ENCODE measurements at places on chromosomes 5 and 9.

GRCh38 chr5:52817818-52818217 lies 30.1 kb downstream of the ITGA1 start:
- no peak for DNase-seq

DNA sequence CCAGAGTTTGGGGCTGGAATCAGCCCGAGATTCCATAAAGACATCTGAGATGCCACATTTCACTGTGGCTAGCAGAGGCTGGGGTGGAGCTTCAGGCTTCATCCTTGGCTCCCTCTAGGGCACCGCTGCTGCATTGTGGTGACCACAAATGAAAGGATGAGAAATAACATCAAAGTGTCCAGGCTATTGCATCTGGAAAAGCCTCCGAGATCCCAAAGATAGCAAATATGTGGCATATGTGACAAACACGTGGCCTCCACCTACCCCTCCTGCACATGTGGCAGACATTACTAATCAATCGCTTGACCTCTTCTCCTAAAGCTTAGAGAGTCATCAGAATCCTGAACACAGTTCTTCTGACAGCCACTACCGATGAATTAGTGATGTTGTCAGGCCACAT lies 4.5 kb downstream of the SPARC start:
- DNase-seq = no peak

GRCh38 chr9:127684576-127684975 lies 22.2 kb upstream of the CFAP157 start:
- no peak for DNase-seq

- DNase-seq = no peak
These were observed 205.2 kb downstream of the FSTL4 start for GRCh38 chr5:133406977-133407632.

- no peak for DNase-seq
These were observed 10.3 kb downstream of the LYSMD3 start for GRCh38 chr5:90519081-90519480.

DNA sequence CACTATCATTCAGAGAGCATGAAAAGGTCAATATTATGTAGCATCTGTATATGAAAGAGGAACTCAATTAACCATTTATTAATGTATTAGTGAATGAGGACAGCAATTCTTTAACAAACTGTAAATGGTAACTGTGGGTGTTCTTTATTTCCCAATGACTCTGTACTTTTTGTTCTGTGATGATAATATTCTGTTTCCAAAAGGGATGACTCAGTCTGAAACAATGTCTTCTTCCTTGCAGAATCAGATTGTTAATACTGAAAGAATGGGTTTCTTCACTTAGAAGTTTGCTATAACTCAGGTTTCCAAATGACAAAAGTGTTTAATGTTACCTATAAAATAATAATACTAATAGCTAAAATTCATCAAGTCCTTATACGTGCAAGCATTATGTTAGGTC lies 1518.7 kb upstream of the WWC1 start:
- no peak for DNase-seq

GRCh38 chr5:115809946-115810345 lies 6.5 kb downstream of the CDO1 start:
- no peak for DNase-seq

DNA sequence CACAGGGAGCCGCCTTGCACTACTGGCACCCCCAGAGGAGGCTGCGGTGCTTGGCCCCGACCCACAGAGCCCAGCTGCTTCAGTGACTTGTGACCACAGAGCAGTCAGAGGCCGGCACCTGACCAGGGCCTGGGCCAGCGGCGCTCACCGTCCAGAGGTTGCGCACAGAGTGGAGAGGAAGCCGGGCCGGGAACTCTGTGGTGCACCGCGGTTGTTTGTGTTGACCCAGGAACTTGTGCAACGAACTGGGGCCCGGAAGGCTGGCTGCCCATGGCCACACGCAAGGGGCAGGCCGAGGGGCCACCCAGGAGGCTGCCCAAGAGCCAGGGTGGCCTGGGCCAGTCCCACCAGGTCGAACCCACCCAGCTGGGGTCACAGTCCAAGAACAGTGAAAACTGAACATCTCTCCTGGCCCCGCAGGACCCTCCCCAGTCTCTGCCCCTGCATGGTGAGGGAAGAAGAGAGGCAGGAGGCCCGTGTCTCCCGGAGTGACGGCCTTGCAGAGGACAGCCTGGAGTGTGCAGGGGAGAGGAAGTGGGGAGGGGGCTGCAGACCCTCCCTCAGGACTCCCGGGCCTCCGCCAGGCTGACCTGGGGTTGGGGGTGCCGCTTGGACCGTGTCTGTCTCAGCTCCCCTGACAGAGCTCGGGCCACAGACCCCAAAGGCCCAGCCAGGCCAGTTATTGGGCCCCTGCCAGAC lies 42.8 kb upstream of the EGFL7 start:
- peak; percentile 79 for DNase-seq

GRCh38 chr5:54869691-54870090 lies 115.7 kb downstream of the ESM1 start:
- DNase-seq = no peak

DNA sequence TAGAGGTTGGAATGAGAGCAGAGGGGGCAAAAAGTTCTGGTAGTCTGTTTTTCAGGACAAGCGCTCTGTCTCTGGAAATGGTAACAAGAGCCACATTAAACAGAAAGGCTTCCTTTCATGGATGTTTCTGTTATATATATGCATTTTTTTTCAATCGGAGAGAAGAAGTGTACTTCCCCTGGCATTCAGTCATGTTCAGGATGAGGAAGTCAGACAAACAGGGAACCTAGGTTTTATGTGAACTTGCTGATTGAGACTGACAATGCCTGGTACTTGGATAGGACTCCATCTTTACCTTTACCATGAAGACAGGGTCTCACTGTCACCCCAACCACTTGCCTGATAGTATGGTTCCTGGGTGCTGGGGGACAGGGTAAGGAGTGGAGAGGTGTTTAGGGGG lies 30.1 kb upstream of the ZBED3 start:
- DNase-seq = no peak

DNA sequence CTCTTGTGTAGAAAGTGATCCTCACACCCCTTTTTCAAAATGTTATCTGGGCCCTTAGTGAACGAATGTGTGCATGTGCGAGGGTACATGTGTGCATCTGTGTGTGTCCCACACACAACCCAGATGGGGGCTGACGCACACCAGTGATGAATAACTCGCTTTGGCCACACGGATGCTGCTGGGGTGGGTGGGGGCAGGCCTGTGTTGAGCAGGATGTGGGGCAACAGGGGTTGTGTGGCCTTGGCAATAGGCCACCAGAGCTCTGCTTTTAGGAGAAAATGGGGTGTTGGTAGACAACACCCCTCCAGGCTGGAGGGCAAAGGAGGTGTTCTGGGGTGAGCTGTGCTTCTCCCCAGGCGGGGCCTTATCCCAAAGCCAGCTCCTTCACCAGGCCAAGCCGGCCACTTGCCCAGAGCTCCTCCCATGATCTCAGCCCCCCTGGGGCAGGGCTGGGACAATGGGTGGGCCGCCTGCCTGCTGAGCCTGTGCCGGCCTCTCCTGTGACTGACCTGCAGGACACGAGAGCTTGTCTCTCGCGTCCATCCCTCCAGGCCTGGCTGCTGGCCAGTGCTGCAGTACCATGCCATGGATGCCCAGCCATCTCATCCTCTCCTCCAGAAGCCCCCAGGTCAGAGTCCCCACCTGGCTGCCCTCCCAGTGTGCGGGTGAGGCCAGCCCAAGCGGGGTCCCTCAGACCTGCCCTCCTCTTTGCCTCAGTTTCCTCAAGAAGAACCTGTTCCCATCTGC lies 1.7 kb downstream of the DBN1 start:
- DNase-seq = no peak

GRCh38 chr9:107131108-107131799 lies 151.8 kb upstream of the RAD23B start:
- DNase-seq = no peak

- DNase-seq = no peak
These were observed 1.4 kb upstream of the ANKRD33B start for GRCh38 chr5:10562201-10563109.

DNA sequence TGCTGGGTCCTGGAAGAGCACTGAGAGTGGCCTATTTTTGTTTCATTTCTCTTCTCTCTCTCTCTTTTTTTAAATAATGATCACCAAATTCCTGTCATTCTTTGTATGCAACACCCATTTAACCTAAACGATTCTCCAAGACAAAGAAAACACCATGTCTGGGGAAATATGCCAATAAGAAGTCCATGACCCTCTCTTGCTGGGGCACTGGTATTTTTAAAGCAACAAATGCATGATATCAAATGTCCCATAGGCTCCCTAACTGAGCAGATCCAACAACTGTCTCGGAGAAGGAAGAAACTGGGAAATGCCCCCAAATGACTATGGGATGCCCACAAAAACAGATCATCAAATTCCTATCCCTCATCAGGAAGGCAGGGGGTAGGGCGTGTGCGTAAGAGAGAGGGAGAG lies 567.4 kb downstream of the CCDC171 start:
- no peak for DNase-seq

GRCh38 chr9:104826079-104826775 lies 62.3 kb downstream of the NIPSNAP3B start:
- DNase-seq = no peak

GRCh38 chr9:8750639-8751051 lies 951.1 kb upstream of the DMAC1 start:
- DNase-seq = no peak

- DNase-seq = no peak
These were observed 94.3 kb upstream of the EMB start for GRCh38 chr5:50535393-50535792.

GRCh38 chr5:318341-318897 lies 3.1 kb upstream of the AHRR start:
- DNase-seq = no peak

GRCh38 chr5:172102913-172103626 lies 85.0 kb downstream of the STK10 start:
- no peak for DNase-seq

DNA sequence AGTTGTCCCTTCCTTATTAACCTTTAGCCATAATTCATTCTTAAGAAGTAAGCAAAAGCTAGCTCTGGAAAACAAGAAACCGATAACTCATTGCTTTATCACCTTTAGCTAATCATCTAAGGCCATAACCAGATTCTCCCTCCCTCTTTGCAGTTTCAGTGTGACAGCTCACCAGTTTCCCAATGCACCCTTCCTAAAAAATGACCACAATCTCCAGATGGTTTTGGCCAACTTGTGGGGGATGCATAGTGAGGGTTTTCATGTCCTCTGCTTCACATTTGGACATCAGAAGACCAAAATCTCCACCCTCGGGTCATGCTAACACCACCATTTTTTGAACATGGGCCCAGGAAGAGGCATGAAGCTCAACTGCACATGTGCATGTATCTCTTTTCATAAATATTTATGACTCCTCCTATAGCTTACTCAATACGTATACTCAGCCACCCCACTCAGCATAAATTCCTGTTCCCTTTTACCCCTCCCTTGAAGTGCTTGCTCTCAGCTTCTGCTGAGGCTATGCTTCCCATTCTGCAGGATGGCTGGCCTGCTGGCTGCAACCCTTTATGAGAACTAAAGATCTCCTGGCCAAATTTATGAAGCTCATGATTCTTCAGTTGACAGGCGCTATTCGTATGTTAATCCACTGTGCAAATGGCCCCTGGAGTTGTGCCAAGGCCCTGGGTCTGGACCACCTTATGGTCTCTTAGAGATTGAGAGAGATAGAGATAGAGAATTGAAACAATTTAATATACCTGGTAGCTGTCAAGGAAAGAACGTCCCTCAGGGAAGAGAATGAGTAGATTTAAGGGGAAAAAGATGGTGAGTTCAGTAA lies 14.8 kb downstream of the PPP3R2 start:
- no peak for DNase-seq

DNA sequence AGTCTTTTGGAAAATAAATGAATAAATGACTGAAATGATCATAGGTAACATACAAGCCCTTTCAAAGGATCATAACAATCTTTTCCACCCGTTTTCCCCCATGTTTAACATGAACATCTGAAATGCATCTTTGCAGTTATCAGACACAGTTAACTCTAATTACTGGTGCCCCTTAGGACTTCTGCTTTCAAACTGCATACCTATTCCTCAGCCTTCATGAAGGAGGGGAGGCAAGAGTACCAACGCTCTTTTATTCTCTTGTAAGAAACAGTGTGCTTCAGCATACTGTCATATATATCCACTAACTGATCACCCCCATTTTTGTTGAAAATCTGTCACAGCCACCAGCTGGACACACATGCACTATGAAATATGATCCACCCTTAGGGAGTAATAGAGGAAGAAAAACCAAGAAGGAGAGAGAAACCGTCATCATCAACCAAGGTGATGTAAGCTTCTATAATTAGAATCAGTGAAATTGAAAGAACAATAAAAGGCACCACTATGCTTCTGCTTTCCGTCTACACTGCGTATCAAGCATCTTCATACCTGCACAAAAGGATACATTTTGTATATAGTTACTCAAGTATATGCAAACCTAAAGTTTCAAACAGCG lies 98.7 kb downstream of the RAPGEF6 start:
- DNase-seq = peak; percentile 45

DNA sequence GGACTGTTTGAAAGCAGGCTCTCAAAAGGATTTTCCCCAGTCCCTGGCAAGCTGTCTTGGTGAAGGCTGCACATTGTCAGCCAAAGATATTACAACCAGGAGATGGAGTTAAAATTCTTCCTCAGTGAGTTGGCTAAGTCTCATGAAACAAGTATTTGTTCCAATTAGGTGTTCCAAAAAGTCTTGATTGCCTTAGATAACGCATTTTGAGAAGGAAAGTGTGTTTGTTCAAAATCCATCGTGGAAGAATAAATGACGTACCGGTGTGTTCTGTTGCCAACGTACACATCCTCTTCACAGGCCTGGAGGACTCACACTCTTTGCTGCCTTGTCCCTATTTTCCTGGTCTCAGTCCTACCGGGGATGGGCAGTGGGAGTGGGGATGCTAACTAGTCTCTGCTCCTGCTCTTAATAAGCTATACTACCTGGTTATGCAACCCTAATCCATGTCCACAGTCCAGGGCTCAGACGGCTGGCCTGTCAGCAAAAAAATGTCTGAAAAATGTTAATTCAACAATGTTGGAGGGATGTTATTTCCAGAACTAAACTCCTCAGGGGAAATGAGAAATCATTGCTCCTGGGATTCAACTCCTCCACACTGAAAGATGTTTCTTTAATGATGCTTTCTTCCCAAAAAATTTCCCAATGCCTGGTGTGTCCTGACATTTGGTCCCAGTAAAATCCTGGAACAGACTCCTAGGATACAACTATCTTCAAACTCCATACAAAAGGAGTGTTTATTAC lies 175.3 kb upstream of the KLF9 start:
- no peak for DNase-seq

GRCh38 chr5:54455413-54456157 lies at the start of gene HSPB3:
HSPB3 (plus strand) TSS chr5:54455699; CDS start chr5:54455790, 91 bp downstream.
- DNase-seq = no peak

DNA sequence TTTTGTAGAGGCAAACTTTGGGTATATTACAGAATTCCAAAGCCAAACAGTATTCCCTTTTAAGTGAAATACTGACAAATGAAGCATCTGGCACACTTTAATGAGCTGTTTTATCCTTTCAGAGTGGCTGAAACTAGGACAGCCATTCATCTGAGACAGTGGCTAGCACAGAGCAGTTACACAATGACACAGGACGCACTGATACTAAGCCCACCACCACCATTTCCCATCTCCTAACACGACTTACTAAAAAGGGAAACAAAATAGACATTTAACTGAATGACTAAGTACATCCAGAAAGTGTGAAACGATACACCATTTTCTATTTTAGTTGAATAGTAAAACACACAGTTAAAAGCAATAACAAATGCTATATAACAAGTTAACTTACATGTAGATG lies 120.4 kb upstream of the RETREG1 start:
- DNase-seq = no peak

GRCh38 chr5:150062216-150062922 lies 24.0 kb downstream of the CSF1R start:
- no peak for DNase-seq

Data from GF-D8 (cell line).